ENCODE measurements at places on chromosomes 12 and 14.

GRCh38 chr12:105418821-105419291 is 88.4 kb downstream of the C12orf75 start:
- DNase-seq, result no peak

GRCh38 chr12:25241167-25242020 is 9.3 kb downstream of the KRAS start:
- DNase-seq, result no peak

- no peak for DNase-seq
Measured at GRCh38 chr14:50600849-50601248, 40.9 kb downstream of the ATL1 start.

DNA sequence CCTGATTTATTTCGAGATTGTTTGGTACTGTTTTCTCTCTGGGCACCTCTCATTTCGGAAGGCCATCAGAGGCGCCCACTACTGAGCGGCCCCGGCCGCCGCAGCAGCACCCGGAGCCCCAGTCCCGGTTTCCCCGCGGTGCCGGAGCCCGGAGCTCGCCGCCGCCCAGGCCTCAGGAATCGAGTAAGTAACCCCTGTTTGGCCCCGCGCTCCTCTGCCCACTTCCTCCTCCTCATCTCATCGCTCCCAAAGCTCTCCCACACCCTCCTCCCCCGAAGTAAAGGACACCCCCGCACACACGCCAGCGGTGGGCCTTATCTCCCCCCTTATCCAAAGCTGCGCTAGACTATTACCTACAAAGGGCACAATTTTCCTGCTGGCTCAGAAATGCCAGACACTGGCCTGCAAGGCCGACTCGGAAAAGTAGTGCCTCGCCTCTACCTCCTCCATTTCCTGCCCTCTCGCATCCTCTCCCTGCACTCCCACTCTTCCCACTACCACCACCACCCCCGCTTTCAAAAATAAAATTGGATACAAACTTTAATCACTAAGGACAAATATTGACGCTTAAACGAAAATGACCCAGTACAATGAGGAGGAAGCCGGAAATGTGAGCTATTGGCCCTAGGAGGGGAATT is 637 bp upstream of the FOXG1 start:
- no peak for DNase-seq

GRCh38 chr14:61841145-61841544 is 78.9 kb downstream of the SNAPC1 start:
- DNase-seq, result no peak

All from activated naive CD8-positive, alpha-beta T cell treated with anti-CD3 and anti-CD28 coated beads, Interleukin-2, amount 10 ng/mL, durations not matched to agents 7 days and 5 days (primary cell).